ENCODE measurements at places on chromosomes 3 and 15.

GRCh38 chr15:70030851-70031250, 66.9 kb downstream of the TLE3 start:
- DNase-seq = no peak

- no peak for DNase-seq
These were observed 59.0 kb downstream of the PLXNA1 start for GRCh38 chr3:127041933-127042332.

GRCh38 chr15:64850778-64851502, 9.2 kb downstream of the PLEKHO2 start:
- no peak for DNase-seq

- DNase-seq = no peak
These were observed 88.5 kb upstream of the MYZAP start for GRCh38 chr15:57503051-57503702.

DNA sequence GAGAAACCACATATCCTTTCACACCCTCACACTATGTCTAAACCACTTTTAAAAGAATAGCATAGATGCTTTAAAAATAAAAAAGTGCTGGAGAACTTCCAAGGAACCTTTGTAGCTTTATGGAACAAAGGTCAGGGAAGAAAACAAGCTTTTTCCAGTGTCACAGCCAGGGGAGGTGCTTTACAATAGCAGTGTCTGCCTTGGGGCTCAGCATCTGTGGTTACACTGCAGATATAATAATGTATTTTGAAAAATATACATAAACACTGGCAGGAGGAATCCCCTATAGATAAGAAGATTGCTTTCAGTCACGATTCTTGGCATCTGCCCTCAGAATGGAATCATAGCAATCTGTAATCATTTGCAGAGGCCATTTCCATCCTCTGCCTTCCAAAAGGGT, 362.4 kb upstream of the LRRC3B start:
- DNase-seq = no peak

GRCh38 chr15:47366884-47367283, 350.4 kb upstream of the SEMA6D start:
- DNase-seq = no peak

DNA sequence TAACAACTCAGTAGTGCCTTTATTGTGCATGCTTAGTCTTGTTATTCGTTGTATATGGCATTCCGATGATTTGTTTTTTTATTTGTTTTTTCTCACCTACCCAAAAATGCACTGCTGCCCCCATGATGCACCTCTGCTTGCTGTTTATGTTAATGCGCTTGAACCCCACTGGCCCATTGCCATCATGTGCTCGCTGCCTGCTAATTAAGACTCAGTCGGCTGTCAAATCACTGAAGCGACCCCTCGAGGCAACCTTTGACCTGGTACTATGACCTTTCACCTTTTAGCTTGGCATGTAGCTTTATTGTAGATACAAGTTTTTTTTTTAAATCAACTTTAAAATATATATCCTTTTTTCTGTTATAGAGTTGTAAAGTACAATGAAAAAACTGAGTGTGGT, 177.8 kb downstream of the MBNL1 start:
- no peak for DNase-seq

Data from stimulated activated CD4-positive, alpha-beta T cell treated with anti-CD3 and anti-CD28 coated beads, Interleukin-12 subunit alpha, Interleukin-12 subunit beta, amount 100 ng/mL, for 48 hours (primary cell).